ENCODE measurements at places on chromosomes 16 and 17.

GRCh38 chr16:70635336-70636016 lies 10.9 kb upstream of the IL34 start:
- DNase-seq: no peak

DNA sequence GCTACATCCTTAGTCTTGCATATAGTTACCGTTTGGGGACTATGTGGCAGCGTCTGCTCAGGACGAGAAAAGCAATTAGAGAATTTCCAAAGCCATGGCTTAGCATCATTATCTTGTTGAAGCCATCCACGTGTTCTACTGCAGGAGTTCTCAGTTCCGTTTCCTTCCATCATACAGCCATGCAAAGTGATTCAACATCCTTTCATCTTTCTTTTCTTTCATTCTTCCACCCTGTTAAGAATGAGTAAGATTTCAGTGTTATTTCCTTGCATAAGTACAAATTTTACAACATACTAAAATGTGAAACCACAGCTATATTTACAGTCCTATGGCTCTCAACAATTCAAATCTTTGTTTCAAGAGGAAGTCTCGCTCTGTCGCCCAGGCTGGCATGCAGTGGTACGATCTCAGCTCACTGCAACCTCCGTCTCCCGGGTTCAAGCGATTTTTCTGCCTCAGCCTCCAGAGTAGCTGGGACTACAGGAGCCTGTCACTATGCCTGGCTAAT lies 3.8 kb downstream of the MARF1 start:
- DNase-seq: no peak

DNA sequence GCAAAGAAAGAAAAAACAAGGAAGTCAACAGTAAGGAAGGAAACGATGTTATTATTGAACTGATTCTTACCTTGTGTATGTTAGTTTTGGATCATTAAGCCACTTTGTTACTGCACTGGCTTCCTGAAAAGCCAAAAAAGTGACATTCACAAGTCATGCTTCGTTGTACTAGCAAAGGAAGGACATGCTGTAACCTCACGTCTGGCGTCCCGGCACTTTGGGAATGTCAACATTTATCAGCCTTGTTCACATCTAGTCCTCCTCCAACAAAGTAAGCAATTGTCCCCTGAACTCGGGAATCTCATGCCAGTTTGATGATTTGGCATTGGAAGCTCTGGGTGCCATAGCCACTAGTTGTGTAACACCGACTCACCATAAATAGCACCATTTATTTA lies 731 bp upstream of the MKS1 start:
- no peak for DNase-seq

DNA sequence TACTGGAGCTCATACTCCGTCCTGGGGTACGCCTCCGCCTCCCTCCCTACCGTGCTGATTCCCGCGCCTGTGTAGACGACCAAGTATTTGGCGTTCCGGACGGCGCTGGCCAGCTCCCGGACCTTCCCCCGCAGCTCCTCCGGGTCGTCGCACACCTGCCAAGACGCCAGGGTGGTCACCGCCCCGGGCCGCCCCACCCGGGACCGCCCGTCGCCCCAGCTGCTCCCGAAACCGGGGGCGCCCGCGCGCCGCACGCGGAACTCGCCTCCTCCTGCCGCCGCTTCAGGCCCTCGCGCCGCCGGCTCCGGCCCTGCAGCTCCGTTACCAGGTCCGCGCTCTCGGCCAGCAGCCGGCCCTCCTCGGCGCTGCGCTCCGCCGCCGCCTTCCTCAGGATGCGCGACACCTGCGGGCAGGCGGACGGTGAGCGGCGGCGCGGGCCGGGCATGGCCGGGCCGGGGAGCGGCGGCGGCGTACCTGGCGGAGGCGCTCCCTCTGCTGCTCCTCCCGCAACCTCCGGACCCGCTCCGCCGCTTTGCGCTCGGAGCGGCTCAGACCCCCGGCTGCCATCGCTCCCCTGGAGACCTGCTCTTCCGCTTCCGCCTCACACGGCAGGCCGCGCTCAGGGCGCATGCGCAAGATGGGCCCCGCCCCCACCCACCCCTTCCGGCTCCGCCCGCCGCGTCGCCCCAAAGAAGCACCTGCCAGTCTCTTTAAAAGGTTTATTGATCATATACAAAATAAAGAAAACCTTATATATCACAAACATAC lies at the start of gene SIRT7:
Gene SIRT7, minus strand, starts transcription at position 612 of the 768 bp plus-strand sequence. Its CDS starts 45 bp downstream, at position 567.
- peak; percentile 80 for DNase-seq

DNA sequence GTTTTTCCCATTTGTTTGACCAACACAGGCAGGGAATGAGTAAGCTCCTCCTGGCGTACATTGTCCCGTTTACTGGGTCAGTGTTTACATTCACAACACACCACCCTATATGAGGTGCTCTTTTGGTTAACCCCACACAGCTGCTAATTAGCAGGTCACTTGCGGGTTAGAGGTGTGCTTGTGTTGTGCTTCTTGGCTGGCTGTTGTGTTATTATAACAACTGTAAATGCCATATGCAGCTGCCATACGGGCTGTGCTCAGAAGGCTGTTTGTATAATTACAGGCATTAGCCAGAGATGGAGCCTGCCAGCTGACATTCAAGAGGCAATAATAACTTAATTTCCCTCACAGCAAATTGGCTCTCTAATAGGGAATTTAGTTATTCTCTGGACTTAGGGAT lies 205.1 kb upstream of the ELAC2 start:
- no peak for DNase-seq

DNA sequence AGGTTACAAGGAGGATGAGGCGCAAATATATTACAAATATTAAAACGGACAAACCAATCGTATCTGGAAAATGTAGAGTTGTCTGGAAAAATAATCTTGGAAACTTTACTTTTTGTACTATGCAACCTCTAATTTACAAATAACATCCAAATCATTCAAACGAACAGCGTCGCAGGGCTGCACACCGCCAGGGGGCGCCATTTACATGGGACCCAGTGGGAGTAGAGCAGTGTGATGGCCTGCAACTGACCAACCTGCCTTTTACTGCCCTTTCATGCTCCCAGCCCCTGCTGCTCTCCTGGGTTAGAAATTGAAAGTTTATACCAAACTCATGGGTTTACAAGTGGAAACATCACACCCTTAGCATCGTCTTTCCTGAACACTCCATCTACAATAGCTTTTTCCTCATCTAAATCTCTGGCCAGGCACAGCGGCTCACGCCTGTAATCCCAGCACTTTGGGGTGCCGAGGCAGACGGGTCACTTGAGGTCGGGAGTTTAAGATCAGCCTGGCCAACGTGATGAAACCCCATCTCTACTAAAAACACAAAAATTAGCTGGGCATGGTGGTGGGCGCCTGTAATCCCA lies 10.0 kb downstream of the PITPNC1 start:
- no peak for DNase-seq

DNA sequence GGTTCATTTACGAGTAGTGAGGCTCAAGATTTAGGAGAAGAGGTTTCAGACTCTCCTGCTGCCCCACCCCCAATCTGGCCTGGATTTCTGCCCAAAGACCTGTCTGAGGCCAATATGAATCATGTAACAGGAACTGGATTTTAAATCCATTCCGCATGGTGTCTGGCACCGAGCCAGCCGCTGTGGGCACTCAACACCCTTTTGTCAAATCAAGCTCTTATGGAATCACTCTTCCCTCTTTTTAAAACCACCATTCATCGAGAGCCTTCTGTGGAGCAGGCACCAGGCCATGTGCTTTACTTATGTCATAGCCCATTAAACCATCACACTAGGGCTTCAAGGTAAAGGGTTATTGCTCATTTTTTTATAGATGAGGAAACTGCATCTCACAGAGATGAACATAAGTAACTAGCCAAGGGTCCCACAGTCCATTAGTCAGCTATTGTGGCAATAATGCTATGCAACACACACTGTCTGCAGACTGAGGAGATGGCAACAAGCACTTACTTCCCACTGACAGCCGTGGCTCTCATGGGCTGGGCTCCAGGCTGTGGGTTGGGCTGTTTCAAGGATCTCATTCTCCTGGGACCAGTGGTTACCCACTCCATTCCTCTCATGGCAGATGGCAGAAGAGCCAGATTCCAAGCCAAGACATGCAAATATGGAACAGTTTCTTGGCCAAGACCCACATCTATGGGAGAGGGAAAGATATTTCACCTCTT lies 93.6 kb downstream of the WSCD1 start:
- DNase-seq: no peak

DNA sequence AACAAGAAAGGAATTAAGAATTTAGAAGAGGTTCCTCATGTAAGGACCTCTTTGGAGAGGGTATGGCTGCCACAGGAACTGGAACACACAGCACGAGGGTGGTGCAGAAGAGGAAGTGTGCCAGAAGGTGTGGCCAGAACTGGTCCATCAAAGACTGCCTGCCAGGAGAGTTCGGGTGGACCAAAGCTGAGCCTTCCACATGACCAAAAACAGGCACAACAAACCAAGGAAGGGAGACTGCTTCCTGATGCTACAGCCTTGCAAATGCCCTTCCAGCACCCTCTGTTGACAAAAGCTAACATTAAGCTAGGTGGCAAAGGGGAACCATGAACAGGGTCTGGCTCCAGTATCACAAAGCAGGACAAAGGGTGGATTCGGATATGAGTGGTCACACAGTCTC lies 125.8 kb upstream of the TMEM97 start:
- DNase-seq: no peak

DNA sequence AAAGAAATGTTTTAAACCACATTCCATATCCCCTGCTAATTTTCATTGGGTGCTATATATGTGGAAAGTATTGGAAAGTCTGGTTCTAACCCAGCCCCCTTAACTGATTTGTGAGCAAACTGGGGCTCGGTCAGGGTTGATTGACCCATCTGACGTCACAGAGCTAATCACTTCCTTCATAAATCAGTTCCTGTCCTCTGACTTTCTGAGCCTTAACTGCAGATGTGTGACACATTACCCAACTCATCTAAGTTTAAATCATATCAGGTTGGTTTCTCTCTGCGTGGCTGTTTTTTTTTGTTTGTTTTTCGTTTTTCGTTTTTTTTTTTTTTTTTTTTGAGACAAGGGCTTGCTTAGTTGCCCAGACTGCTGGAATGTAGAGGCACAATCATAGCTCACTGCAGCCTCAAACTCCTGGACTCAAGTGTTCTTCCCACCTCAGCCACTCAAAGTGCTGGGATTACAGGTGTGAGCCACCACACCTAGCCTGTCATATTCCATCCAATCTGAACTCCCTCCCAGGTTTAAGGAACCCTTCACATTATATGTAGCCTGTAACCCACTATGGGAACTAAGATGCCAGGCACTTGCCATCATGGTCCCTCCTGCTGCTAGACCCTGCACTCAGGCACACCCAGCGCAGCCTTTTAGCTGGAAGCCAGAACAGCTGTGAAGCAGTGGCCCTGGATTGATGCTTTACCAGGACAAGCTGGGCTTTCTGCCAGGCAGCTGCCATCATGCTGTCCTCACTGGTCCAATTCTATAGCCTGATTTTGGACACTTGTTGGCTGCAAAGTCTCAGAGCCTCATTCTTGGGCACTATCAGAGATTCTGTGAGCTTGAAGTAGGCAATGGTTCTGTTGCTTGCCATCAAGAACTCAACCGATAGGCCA lies 6.9 kb upstream of the BPTF start:
- no peak for DNase-seq

DNA sequence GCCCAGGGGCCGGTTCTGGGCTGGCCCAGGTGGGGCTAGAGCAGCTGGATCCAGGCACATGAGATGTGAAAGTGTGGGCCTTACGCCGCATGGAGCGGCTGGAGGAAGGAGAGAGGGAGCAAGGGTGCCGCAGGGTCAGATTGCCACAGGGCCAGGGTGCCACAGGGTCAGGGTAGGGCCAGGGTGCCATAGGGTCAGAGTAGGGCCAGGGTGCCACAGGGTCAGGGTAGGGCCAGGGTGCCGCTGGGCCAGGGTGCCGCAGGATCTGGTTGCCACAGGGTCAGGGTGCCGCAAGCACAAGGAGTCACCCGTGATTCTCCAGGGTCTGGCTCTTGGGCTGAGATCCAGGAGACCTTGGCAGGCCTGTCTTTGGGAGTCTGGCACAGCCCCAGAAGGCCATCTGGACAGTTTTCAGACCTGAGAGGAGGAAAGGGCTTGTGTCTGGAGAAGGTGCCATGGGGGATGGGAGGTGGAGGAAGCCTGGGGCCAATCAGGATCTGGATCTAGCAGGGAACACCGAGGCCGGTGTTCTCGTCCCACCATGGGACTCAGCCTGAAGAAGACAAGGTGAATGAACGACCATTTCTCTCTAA lies 13.1 kb upstream of the LASP1NB start:
- no peak for DNase-seq

- DNase-seq: no peak
Measured at GRCh38 chr17:49557312-49558024, 18.2 kb upstream of the NXPH3 start.

GRCh38 chr16:88763502-88764053 lies 21.4 kb downstream of the PIEZO1 start:
- DNase-seq: no peak

- DNase-seq: peak; percentile 77
Measured at GRCh38 chr17:21280081-21280518, 4.4 kb upstream of the MAP2K3 start.

GRCh38 chr16:85057948-85058347 lies 30.4 kb downstream of the KIAA0513 start:
- no peak for DNase-seq

GRCh38 chr16:80059836-80060235 lies 459.3 kb upstream of the MAF start:
- DNase-seq: no peak

DNA sequence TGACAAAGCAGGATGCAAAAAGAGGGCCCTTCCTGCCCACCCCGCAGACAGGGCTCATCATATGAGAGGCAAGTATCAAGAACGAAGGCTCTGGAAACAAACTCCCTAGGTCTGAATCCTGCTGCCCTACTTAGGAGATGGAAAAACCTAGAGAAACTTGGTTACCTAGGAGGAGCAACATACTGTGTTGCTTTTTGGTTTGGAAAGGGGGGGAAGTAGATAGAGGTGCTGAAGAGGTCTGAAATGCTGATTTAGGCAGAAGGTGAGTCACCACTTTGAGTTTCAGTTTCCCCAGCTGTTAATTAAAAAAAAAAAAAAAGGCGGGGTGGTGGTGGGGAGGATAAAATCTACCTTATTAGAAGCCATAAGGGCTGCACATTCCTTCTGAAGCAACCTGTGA lies 1.5 kb downstream of the N4BP1 start:
- DNase-seq: no peak

DNA sequence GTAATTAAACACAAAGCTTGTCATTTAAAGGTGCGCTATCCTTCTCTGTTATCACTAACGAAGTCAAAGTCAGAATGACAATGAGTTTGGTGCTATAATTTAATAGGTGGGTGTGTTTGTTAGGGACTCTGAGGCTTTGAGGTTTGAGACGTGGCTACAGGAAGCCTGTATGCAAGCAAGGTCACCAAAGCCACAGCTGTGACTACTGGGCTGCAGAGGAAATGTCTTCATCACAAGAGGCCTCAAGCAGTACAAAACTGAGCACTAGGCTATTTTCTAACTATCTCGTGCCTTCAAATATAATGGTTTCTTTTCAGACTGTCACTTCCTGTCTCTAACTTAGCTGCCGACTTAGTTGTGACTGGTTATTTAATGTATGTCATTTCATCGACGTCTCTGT lies 141.2 kb downstream of the AATF start:
- DNase-seq: no peak

- no peak for DNase-seq
Measured at GRCh38 chr17:45952814-45953320, 46.2 kb upstream of the STH start.

- no peak for DNase-seq
Measured at GRCh38 chr16:11235703-11235991, 20.4 kb downstream of the SOCS1 start.
